ENCODE measurements at places on chromosomes 6 and 20.

- no peak for DNase-seq
Observed at GRCh38 chr6:36419310-36419709, 23.3 kb downstream of the PXT1 start.

GRCh38 chr20:21229163-21229562 is 74.0 kb upstream of the XRN2 start:
- DNase-seq = no peak

GRCh38 chr6:161111261-161111660 is 119.7 kb downstream of the MAP3K4 start:
- no peak for DNase-seq

DNA sequence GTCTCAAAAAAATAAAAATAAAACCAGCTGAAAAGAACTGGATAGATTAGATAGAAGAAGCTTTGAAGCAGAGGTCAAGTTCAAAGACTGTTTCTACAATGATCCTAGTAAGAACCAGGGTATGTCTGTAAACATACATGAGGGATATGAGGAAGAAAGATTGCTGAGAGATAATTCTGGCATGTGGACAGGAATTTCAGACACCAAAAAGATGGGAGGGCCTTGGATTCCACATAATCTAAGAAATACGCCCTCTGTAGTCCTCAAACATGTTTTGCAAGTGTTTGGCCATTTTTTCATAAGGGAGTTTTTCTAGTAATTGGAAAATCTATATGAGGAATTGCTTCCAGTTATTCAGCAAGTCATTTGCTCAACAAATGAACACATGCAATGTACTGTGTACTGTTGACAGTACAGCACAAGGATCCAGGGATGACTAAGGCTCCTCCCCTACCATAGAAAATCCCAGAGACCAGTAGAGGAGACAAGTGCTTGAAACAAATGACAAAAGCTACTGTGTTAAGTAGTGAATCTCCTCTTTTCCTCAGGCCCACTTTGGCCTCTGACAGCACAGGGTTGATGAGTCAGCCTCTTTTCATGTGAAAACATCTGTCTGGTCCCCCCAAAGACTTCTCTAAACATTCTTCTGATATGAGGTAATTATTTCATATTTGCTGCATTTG is 795.9 kb downstream of the MAFB start:
- DNase-seq = no peak

DNA sequence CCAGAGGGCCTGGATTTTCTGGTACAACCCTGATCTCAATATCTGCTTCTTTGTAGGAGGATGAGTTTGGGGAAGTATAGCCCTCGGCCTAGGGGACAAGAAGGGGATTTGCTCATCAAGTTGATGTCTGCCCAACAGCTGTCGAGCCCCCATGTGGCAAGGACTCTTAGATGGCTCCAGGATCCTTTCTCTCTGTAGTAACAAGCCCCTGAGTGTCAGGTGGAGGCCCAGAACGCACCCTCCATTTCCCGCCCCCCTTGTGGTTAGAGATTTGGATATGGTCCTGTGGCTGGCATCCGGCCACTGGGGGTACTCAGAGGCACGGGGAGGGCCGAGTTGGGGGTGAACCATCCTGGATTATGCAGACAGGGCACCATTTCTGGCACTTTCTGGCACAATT is 50.1 kb downstream of the CTCFL start:
- DNase-seq = no peak

DNA sequence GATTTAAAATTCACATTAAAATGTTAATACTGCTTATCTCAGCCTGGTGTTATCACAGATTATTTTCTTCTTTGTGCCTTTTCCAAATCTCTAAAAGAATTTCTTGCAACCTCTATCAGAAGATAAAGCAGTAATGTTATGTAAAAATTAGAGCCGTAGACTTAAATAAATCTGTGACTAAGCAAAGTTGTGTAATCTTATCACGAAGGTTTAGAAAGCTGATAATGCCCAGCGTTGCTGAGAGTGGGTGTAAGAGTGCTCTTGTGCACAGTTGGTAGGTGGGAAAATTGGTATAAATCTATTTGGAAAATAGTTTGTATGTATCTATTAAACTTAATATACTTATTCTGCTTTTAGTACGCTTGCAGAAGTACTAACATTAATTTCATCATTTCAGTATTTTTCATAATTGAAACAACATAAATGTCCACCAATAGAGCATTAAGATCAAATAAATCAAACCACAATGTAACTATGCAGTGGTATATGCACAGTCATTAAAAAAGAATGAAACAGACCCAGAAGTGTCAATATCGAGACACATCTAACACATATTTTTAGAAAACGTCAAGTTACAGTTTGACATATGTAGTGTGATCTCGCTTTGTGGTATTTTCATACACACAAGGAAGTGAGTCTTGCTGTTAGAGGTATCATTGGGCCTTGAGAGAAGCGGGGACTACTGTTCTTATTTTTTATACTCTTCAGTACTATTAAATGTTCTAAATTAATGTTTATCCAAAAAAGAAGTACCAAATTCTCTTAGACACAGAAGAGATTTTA is 54.4 kb upstream of the PBOV1 start:
- DNase-seq = no peak

DNA sequence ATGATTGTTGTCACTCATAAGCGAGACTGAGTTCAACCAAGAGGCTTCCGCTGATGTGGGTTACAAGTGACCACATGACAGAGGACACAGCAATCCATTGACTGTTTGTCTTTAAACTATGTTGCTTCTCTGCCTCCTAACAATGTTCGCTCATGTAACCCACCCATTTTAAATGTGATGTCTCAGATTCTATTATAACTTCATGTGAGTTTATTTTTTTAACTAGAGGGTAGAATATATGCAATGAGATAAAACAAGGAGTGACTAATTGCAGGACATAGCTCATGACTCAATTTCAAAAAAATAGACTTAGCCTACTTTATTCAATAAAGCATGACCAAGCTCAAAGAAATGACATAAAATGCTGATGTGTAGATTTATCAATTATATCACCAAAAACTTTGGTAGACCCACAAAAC is 119.2 kb upstream of the SASH1 start:
- DNase-seq = no peak

- no peak for DNase-seq
Observed at GRCh38 chr20:49976542-49976941, 6.2 kb upstream of the SNAI1 start.

Measured in stimulated activated CD4-positive, alpha-beta T cell treated with anti-CD3 and anti-CD28 coated beads, Interleukin-4, amount 100 ng/mL, for 24 hours (primary cell).